RPMI7951 (cell line): ENCODE measurements at places on chromosomes 4 and X. TPM values are rescaled to one million over a fixed set of nuclear protein-coding genes. Genes with fewer than 3 reads are reported as not detected.
A peak's percentile ranks its signal among the peaks of the same experiment; 100 is the strongest.

DNA sequence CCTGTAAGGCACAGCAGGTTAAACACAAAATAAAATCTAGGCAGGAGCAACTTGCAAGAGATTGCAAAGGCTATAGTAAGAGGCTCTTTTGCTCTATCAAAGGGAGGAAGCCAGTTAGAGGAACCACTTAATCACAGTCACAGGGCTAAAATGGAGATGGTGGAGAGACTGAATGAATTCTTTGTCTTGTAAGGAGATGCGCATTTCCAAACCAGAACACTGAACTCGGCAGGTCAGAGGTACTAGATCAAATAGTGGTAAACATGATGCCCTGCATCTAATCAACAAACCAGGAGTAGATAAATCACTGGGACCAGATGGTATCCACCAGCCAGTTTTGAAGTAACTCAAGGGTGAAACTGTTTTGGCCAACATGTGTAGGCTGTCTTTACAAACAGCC lies 55.8 kb downstream of the GPC4 start:
- DNase-seq = no peak

GRCh38 chr4:36241771-36242170 lies 2.5 kb downstream of the ARAP2 start:
- no peak for DNase-seq

Gene SMARCA5
- 28.4 and 34.1 TPM in 2 replicates for total RNA-seq

DNA sequence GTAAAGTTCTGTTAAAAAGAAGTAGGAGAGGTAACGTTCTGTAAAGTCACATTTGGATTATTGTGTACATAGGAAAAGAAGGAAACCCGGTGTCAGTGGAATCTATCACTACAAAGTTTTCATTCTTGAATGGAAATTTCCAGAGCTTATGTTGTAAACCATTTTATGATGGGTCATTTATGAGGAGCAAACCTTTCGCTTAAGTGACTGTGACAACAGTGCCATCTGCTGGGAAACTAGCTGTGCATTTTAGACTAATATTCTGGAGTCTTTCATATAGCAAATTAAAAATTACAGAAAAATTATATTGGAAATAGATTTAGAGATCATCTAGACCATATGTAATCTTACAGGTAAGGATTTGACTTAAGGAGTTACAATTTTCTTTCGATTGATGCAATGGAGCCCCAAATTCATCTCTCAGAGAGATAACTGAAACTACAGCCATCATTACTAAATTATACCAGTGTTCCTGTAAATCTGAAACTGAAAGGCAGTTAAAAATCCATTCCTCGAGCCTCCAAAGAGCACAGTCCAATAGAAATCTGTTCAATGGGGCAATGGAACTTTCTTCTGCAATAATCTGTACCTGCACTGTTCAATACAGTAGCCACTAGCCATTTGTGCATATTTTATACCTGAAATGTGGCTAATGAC lies 26.9 kb downstream of the ASB9 start:
- DNase-seq = peak; percentile 51
